CD4-positive, alpha-beta T cell treated with Interleukin-4 for 4 hours (primary cell): ENCODE measurements at places on chromosomes 12 and 14.

GRCh38 chr12:112586148-112586783 is 167.5 kb downstream of the PTPN11 start:
- no peak for DNase-seq

DNA sequence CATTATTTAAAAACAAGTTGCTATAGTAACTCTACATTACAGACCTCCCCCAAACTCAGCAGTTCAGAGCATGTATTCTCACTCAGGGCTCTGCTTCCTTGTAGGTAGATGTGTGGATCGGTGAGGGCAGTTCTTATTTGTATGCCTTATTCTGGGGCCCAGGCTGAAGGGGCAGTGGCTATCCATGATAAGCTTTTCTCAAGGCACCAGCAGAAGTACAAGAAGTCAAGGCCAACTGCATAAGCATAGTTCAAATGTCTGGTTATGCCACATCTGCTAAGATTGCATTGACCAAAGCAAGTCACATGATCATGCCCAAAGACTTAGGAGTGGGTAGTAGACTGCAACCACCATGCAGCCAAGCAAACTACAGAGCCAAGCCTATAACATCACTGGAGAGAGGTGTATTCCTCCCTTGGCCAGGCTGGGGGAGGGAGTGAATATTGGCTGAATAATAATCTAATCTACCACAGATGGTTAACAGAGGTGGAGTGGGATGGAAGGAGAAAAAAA is 4.6 kb downstream of the PSEN1 start:
- DNase-seq = no peak

DNA sequence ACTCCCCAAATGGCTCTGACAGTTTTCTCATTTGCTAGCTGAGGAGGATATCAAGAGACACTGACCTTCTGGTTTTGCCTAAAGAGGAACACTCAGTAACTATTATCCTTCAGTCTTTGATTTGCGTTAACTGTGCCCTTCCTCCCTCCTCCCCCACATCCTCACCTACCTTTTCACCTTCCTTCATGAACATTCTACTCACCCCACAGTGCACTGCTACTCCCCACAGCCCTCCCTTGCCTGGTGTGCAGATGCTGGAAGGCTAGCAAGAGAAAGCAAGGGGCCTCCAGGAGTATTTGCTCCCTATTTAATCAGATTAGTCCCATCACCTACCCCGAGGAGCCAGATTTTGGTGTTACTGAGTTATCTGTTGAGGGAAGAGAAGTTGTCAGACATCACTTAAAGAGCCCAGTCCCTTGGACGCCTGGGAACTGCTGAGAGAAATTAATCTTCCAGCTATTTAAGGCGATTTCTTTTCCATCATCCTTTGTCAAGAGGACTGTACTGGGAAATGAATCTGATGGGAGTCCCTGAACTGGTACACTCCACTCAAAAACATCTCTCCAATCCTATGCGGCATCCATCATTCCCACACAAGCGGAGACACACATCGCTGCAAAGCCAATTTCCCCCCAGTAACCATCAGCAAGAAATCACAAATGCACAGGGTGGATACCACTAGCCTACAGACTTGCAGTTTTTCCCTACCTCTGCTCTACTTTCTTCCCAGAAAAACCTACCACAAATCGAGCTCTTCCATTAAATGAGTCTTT is 11.5 kb downstream of the PSMB5 start:
- DNase-seq = no peak

GRCh38 chr12:69163681-69164362 is 75.5 kb upstream of the CPSF6 start:
- no peak for DNase-seq

GRCh38 chr14:61145903-61146481 is 135.1 kb downstream of the TMEM30B start:
- DNase-seq = no peak

DNA sequence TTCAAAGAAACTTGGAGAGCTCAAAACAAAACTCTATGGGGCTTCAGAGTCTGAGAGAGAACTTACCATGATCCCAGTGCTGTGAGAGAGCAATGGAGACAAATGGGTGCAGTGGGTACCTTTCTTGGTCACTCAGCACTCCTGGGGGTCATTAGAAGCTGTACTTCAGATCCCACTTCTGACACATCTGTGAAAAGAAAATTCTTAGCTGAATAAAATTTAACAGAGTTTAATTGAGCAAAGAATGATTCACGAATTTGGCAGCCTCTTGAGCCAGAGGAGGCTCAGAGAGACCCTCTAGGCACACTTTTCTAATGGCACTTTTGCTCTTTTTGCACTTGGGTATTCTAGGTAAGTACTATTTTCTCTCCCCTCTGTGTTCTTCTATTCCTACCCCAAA is 96.8 kb upstream of the SYT10 start:
- DNase-seq = no peak

- DNase-seq = peak; percentile 23
Observed at GRCh38 chr12:25557830-25558436, 4.8 kb upstream of the LMNTD1 start.

GRCh38 chr12:106564678-106565329 is 18.0 kb upstream of the RFX4 start:
- no peak for DNase-seq

- peak; percentile 40 for DNase-seq
Observed at GRCh38 chr12:106247674-106248311, at the start of gene CKAP4. CKAP4 (minus strand) TSS chr12:106248020; CDS start chr12:106247851, 169 bp downstream.

DNA sequence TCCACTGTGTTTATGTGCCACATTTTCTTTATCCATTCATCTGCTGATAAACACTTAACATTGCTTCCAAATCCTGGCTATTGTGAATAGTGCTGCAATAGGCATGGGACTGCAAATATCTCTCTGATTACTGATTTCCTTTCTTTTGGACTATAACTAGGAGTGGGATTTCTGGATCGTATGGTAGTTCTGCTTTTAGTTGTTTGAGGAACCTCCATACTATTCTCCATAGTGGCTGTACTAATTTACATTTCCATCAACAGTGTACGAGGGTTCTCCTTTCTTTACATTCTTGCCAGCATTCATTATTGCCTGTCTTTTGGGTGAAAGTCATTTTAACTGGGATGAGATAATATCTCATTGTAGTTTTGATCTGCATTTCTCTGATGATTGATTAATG is 47.6 kb downstream of the TAOK3 start:
- no peak for DNase-seq

DNA sequence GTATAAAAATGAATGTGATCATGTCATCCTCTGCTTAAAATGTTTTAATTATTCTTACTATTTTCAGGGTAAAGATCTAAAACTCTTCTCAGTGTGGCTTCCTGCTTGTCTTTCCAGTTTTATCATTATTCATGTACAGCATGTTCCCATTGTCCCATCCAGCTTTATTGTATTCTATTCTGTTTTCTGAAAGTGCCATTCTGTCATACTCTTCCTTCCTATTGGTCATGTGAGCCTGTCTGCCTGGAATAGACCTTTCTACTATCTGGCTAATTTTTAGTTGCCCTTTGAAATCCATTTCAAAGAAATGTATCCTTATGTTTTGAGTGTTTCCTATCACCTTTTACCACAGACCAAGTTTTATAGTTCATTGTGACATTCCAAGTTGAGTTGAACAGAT is 34.9 kb downstream of the PALS1 start:
- no peak for DNase-seq

GRCh38 chr12:57118711-57119271 is 7.6 kb upstream of the STAT6 start:
- DNase-seq = no peak
